ENCODE measurements at places on chromosomes 7 and 10.

GRCh38 chr7:127409629-127410028 is 17.1 kb upstream of the ZNF800 start:
- no peaks in the 10 kb centered on the region for H3K27me3 ChIP-seq
- H3K4me1 ChIP-seq = peaks cover 30% of the 10 kb centered on the region
- DNase-seq = no peak

GRCh38 chr7:39709029-39709428 is 85.7 kb downstream of the RALA start:
- no peaks in the 10 kb centered on the region for H3K27me3 ChIP-seq
- no peak overlapping the region for H3K4me3 ChIP-seq
- DNase-seq = no peak
- H3K4me1 ChIP-seq = no peaks in the 10 kb centered on the region

GRCh38 chr7:140036224-140036962 is 26.4 kb downstream of the PARP12 start:
- H3K27me3 ChIP-seq = no peaks in the 10 kb centered on the region
- peaks cover 88% of the 10 kb centered on the region for H3K36me3 ChIP-seq
- H3K4me1 ChIP-seq = peaks cover 28% of the 10 kb centered on the region
- no peak overlapping the region for H3K4me3 ChIP-seq
- peak overlapping the region; percentile 44 for H3K27ac ChIP-seq

DNA sequence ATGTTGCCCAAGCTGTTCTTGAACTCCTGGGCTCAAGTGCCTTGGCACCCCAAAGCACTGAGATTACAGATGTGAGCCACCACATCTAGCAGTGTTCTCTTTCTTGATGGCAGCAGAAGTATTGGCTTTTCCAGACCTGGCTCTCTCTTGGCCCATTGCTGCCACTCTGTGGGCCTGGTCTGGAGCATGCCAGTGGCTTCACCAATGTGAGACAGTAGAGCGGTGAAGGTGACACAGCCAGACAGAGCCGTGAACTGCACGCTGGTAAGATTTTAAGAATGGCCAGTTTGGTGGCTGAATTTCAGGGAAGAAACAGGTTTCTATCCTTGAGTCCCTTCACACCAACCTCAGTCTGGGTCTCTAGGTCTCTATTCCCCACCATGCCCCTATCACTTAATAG is 552.7 kb upstream of the NRP1 start:
- DNase-seq = no peak
- no peak overlapping the region for H3K4me3 ChIP-seq
- no peak overlapping the region for H3K27ac ChIP-seq
- no peaks in the 10 kb centered on the region for H3K27me3 ChIP-seq
- H3K36me3 ChIP-seq = no peaks in the 10 kb centered on the region

- H3K36me3 ChIP-seq = no peaks in the 10 kb centered on the region
- no peak for DNase-seq
- no peaks in the 10 kb centered on the region for H3K27me3 ChIP-seq
- no peak overlapping the region for H3K27ac ChIP-seq
- H3K4me1 ChIP-seq = no peaks in the 10 kb centered on the region
- H3K4me3 ChIP-seq = no peak overlapping the region
Observed at GRCh38 chr7:30709549-30709948, 27.3 kb upstream of the CRHR2 start.

DNA sequence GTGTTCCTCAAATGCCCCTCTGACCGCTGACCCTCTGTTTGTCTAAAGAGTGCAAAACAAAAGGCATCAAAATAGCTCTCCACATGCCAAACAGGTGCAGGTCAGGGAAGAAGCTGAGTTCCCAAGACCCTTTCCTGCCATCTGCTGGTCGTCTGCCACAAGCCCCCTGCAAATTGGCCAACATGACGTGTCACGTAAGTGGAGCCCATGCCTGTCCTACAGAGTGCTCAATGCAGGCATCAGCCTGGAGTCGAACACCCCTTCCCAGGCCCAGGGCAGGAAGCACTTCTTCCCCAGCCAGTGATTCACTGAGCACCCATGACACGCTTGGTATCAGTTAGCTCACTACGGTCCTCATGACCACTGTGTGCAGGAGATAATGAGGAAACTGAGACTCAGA is 14.1 kb downstream of the TMEM72 start:
- no peaks in the 10 kb centered on the region for H3K36me3 ChIP-seq
- no peak for DNase-seq
- H3K27me3 ChIP-seq = no peaks in the 10 kb centered on the region
- H3K4me1 ChIP-seq = no peaks in the 10 kb centered on the region
